Ascending aorta (tissue), 2 donors: ENCODE measurements at places on chromosomes 3 and 15. TPM values are rescaled to one million over a fixed set of nuclear protein-coding genes. Genes with fewer than 3 reads are reported as not detected.

GOLGA8K gene
- total RNA-seq: not detected

FAM107A gene
- 93.4 TPM for total RNA-seq

ASB14 gene
- total RNA-seq: not detected

EOMES gene
- not detected for total RNA-seq

BCL2A1 gene
- not detected for total RNA-seq

IDH3A gene
- total RNA-seq: 17.7 TPM

PAK6 gene
- not detected for total RNA-seq

ITPKA gene
- total RNA-seq: not detected

TMEM158 gene
- total RNA-seq: not detected

GRCh38 chr3:136818191-136818768 is 646 bp upstream of the SLC35G2 start:
- peak; percentile 82 for DNase-seq

GRCh38 chr3:197952440-197952839 is 2.5 kb downstream of the RPL35A start:
- no peak for DNase-seq

DNA sequence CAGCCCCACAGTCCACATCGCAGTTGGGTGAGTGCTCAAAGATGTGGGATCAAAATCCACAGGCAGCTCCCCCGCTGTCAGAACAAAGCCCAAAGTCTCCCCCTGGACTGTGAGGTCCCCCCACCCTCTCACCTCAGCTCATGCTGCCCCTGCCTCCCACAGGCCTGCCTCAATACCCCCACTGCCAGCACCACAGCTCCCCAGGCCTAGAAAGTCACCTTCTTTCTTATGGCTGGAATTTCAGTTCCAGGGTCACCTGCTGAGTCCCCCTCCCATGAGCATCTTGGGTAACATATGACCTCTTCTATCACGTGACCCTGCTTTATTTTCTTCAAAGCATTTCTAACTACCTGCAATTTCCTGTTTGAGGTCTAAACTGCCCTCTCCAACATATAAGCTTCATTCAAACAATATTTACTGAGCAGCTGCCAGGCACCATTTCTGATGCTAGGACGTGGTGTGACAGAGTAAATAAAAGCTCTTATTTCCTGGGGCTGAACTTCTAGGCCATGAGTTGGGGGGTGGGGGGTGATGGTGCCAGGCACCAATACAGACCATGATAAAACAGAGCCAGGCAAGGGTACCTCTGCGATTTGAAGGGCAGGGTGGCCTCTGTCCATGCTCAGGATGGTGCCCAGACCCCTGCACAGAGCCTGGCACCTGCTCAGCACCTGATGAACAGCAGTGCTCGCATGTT is 2.4 kb upstream of the TMEM89 start:
- no peak for DNase-seq

DNA sequence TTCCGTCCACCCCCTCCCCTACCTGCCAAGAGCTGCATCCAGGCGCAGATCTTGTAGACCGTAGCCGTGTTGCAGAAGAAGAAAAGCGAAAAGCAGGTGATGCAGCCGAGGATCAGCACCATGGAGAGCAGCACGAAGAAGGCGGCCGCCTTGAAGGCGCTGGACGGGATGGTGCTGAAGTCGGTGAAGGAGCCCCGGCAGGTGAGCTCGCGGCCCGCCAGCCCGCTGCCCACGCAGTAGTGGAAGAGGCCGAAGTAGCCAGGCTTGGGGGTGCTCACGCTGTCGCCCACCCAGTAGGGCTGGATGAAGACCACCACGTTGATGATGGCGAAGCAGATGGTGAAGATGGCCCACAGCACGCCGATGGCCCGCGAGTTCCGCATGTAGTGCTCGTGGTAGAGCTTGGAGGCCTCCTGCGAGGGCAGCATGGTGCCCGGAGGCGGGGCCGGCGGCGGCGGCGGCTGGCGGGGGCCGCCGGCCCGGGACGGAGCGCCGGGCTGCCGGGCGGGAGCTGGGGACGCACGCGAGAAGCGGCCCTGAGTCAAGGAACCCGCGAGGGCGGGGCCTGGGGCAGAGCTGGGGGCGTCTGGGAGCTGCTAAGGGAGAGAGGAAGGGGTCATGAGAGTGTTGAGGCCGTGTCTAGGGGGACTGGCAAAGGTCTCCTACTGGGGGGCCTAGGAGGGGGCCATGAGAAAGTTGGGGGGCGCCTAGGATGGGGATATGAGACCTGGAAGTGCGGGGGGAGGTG is 1.2 kb downstream of the LHFPL4 start:
- no peak for DNase-seq

- no peak for DNase-seq
Measured at GRCh38 chr3:134232151-134232550, 18.5 kb downstream of the RYK start.

GRCh38 chr3:140347151-140347550 is 330.7 kb upstream of the TRIM42 start:
- no peak for DNase-seq

DNA sequence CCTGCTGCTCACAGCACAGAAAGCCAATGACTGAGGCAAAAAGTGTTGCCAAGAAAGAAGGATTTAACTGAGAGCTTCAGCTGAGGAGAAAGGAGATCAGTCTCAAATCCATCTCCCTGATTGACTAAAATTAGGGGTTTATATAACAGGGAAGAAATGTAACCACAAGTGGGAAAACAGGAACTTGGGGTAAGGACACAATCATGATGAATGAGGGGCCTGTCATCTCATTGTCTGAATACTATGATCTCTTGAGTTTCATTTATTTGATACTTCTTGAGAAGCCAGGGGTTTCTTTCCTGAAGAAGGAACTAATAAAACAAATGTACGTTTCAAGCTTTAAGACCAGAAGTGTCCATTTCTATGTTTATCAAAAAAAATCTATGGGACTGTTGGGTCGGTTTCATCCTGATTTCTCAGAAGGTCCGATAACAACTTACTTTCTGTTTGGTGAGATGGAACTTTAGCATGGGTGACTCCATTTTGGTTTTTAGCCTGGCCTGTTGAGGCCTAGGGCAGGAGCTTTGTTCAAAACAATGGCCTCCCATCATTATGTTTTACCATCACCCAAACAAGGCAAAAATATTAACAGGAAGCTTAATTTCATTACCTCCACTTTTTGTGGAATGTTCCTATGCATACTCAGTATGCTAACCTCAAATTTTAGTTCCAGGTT is 76.6 kb upstream of the PIAS1 start:
- DNase-seq: no peak

- no peak for DNase-seq
Measured at GRCh38 chr15:76172782-76173181, 113.0 kb downstream of the TMEM266 start.

DNA sequence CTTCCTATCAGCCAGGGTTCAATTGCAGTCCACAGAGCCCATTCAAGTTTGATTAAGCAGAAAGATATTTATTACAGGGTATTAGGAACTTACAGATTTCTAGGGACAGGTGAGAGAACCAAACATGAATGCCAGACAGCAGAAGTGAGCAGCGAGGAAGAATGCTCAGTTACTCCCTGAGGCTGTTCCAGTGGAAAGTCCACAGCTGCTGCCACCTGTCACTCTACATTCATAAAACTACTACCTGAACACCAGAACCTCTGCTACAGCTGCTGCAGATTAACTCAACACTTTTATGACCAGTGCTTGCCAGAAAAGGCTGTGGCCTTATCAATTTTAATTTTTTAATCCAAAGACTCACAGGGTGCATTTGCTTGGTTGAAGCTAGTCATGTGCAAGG is 325.4 kb upstream of the ONECUT1 start:
- no peak for DNase-seq

DNA sequence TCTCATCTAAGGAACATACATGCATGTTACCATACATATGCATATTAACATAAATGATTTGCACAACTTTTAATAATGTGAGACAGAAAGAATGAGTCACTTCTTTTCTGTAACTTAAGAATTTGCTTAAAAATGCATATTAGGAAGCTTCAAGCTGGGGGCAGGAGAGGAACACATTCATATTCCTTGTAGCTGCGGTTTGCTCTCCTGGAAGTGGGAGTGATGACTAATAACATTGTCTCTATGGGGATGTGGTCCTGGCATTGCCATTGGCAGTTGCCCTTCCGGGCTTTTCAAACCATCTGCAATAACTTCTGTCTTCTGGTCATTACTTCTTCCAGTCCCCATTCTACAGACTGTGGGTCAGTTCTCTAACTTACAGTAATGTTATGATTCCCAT is 15.6 kb downstream of the CHST2 start:
- no peak for DNase-seq

DNA sequence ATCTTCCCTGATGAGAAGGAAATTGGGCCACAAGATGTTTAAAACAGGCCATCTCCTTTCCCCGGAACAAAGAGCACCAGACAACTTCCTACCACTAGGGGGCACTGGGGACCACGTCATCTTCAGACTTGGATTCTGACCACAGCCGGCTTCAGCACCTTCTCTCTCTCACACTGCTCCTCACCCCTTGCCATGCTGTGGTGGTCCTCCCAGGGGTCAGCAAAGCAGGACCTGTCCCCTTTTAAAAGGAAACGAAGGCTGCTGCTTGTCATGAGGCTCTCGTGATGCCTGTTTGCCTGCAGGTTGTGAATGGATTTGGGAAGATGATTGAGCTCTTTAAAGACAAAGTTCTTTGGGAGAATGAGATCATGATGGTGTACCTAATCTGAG is 16.2 kb downstream of the RFT1 start:
- peak; percentile 17 for DNase-seq

DNA sequence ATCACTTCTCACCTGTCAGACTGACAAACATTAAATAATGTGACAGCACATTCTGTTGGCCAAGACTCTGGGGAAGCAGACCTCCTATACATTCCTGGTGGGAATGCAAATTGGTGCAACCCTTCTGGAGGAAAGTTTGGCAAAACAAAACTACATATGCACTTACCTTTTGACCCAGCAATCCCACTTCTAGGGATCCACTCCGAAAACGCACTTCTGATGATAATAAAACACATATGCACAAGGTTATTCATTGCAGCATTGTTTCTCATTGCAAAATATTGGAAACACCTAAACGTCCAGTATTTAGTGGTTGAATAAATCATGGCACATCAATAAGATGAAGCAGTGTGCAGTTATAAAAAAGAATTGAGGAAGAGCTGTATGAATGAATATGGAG is 145.5 kb upstream of the ABHD17C start:
- no peak for DNase-seq

- no peak for DNase-seq
Measured at GRCh38 chr3:141738891-141739363, 829 bp downstream of the RNF7 start.

GRCh38 chr15:87487484-87487883 is 769.1 kb downstream of the NTRK3 start:
- DNase-seq: no peak

DNA sequence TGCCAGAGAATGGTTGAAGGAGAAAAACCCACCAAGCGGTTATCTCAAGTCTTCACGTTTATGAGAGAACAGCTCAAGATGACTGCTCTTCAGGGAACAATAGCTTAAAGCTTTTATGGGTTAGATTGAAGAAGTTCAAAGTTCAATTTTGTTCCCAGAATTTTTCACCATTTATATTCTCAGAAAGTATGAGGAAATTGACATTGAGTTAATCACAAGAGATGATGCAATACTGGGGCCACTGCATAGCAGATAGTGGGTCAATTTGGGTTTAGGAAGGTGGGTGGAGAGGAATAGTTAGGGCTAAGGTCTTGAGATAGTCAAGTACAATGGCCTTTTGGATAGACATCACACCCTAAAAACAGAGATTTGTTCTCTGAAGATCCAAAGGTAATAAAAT is 539.3 kb downstream of the SQOR start:
- DNase-seq: no peak

GRCh38 chr15:76011627-76012551 is at the start of gene NRG4:
NRG4 (minus strand) TSS chr15:76012424; CDS start chr15:76011230, 1,194 bp downstream.
- no peak for DNase-seq

GRCh38 chr3:50450209-50450921 is 53.1 kb downstream of the CACNA2D2 start:
- peak; percentile 90 for DNase-seq

DNA sequence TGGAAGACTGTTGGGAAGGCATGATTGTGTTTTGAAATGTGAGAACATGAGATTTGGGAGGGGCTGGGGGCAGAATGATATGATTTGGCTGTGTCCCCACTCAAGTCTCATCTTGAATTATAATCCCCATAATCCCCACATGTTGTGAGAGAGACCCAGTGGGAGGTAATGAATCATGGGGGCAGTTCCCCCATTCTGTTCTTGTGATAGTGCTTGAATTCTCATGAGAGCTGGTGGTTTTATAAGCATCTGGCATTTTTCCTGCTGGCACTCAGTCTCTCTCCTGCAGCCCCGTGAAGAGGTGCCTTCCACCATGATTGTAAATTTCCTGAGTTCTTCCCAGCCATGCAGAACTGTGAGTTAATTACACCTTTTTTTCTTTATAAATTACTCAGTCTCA is 430.5 kb downstream of the OTOL1 start:
- no peak for DNase-seq
